Stimulated activated CD4-positive, alpha-beta T cell treated with anti-CD3 and anti-CD28 coated beads, Interleukin-1b, Interleukin-23, amount 100 ng/mL, for 1 hour (primary cell): ENCODE measurements at places on chromosomes 3 and 15.

DNA sequence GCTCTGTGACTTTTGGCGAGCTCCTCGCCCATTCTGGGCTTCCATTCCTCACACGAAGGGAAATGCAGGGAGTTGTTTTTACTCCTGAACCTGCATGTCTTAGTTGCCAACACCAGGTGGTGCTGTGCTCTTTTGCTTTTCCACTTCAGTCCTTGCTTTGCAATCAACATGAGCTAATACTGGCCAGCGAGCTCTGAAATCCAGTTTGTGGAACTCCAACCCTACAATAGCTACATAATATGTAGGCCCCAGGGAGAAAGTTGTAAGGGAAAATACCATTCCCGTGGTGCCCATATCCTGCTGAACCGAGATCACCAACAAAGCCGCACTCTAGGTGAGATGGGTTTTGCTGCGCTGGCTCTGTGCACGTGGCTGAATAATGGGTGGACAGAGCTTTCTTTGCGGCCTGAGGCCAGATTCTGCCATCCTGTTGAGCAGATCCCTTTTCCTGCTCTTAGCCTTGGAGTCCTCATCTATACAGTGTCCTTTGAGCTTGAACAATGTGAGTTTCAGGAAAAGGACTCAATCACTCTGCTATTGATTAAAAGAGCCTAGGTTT, 25.0 kb downstream of the LSM3 start:
- no peak for DNase-seq

DNA sequence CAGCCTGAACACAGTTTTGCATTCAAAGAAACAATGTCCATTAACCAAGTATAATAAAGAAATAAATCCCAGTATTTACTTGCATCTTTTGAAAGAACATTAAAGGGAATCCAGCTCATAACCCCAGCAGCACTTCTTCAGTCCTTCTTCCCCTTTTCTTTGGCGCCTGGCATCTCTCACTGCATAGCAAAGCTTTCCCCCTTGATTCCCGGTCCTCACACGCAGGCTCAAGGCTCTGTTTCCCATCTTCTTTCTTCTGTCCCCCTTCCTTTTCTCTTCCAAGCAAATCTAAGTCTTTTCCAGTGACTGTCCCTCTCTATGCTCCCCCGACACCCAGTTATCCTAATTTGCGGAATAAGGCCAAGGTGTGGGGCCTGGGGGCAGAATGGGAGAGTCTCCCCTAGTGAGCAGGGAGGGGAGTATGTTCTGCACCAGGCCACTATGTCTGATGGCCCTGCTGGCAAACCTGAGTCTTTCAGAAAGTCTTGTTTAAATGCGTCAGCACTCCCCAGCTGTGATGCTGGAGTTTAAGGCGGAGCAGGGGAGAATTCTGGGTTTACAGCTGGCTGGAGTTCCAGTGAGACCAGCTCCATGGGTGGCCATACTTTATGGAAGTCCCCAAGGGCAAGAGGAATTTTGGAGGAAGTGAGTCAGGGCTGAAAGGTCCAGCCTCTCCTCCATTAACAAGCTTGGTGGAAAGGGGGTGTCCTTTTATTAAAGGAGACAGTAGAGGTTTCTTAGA, 42.1 kb downstream of the GOLGA6A start:
- no peak for DNase-seq

GRCh38 chr3:127997016-127997415, 55.2 kb upstream of the SEC61A1 start:
- no peak for DNase-seq

DNA sequence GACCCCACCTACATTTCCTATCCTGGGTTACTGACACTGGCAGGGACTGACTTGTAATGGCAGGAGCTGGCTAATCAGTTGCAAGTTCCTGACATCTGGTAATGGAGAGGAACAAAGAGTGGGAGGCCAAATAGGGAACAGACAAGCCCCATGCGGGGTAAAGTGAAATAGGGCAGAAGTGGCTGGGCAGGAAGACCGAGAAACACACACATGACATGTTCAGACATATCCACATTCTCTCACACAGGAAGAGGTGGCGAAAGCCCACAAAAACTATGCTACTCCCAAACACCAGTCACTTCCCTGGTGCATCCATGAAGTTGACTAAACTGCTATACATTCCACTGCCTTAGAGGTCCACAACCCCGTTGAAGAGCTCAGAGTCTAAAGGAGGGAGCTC, 394.1 kb upstream of the TBL1XR1 start:
- no peak for DNase-seq

GRCh38 chr3:38346587-38347410, at the start of gene XYLB:
Gene XYLB (plus strand): TSS chr3:38346785. CDS start chr3:38346869, 84 bp downstream.
- peak; percentile 22 for DNase-seq

DNA sequence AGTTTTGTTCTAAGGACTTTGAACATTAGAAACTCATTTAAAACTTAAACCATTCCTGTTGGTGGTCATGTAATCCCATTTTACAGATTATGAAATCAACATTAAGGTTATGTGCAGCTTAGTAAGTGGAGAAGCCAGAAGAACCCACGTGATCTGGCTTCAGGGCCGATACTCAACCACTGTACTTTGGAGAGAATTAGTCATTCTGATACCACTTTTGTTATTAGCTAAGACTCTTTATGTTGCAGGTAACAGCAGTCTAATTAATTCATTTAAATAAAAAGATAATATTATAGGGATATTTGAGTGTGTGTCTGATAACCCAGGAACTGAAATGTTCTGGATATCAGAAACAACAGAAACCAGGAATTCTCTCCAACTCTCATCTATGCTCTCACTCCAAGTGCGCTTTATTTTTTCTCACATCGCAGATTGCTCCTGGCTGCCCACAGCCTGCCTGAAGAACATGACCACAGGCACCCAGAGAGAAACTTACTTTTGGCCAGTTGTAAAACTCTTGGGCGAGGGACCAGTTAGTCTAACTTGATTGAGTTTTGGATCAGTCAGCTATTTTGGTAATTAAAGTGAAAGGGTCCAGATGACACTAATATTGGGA, 25.2 kb downstream of the UBE2E1 start:
- DNase-seq, result no peak

GRCh38 chr15:78749831-78750230, 61.4 kb downstream of the ADAMTS7 start:
- DNase-seq, result no peak

DNA sequence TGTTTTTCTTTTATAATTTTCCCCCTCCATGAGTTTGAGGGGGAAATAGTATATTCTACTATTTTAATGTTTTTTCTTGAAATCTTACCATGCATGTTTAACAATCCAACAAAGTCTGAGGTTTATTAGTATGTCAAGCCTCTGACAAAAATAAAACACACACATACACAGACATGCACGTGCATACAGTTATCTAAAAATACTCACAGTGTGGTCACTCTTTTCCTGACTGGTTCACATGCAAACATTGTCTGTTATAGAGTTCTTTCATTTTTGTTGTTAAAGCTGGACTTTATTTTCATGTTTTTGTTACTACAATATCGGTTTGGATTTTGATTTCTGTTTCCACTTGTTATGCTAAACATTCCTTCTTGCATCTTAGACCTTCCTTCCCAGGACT, 236.6 kb downstream of the MFSD1 start:
- DNase-seq, result no peak

DNA sequence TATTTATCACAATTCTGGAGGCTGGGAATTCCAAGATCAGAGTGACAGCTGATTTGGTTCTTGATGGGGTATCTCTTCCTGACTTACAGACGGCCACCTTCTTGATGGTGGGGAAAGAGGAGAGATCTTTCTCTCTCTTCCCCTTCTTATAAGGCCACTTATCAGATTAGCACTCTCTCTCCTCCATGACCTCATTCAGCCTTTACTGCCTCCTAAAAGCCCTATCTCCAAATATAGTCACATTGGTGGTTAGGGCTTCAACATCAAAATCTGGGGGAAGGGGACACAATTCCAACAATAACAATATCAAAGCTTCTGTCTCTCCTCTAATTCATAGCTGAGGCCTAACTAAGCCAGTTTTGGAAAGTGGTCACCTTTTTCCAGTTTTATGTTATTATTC, 91.7 kb upstream of the MBNL1 start:
- no peak for DNase-seq

DNA sequence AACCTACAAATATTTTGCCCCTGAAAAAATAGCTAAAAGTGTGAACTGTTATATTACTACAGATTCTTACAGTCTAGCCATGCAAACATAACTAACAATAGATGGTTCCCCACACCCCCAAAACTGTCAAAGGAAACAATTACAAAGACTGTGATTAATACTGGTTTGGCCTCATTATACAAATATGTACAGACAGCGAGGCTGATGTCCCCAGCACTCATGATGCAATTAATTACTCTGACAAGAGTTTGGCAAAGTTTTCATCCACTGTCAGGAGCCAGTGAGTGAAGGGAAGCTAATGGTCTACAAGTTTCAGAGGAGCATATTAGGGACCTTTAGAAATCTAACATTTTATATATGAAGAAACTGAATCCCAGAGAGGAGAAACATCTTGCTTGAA, 61.0 kb downstream of the HMG20A start:
- DNase-seq, result no peak

DNA sequence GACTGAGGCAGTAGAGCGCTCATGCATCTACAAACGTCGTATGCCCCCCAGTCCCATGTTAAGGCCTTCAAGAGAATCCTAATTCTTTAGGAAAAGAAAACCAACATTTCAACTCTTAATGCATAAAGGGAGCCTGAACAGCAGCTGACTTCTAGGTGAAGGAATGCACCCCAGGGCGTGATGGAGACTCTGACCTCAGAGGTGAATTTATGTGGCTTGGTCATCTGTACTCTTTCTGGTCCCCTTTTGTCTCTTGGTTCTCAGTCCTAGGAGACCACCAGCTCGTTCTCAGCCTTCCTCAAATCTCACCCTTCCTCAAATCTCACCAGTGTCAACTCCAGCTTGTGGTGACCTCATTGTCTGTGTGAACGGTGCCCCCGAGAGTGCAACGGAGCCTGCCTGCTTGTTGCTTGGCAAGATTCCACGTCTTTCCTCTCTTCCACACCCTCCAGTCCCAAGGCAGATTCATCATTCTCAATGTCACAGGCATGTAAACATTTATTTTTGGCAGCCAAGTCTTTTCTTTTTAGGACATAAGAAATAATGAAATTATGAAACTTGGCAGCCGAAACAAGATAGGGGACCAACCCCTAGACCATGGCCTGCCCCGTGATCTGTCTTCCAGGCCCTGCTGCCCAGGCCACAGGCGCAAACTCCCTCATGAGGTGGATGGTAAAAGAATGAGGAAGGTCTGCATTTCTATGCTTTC, 166.2 kb downstream of the ADAMTS17 start:
- DNase-seq, result no peak

- no peak for DNase-seq
Measured at GRCh38 chr15:55816017-55816416, 73.1 kb upstream of the PRTG start.
